ENCODE measurements at places on chromosomes 5 and 9.

- DNase-seq: peak; percentile 28
These were observed 346.9 kb upstream of the TLE4 start for GRCh38 chr9:79224672-79225433.

- DNase-seq: no peak
These were observed 98.6 kb downstream of the SLC1A3 start for GRCh38 chr5:36705055-36705454.

GRCh38 chr5:14809369-14810155 is 62.0 kb downstream of the ANKH start:
- peak; percentile 95 for DNase-seq

- DNase-seq: no peak
These were observed 24.7 kb upstream of the TNC start for GRCh38 chr9:115142517-115143270.

GRCh38 chr5:39730006-39730405 is 305.2 kb upstream of the DAB2 start:
- DNase-seq: no peak

- DNase-seq: no peak
These were observed 497.8 kb upstream of the SEMA6A start for GRCh38 chr5:117072439-117072838.
